Liver (tissue), 10 donors: ENCODE measurements at places on chromosomes 1 and 21. TPM values are rescaled to one million over a fixed set of nuclear protein-coding genes. Genes with fewer than 3 reads are reported as not detected.

Gene ERICH3
- total RNA-seq = 0.05 TPM

Gene AZIN2
- 2.6 TPM for total RNA-seq

Gene TMPRSS2
- 0.14 TPM for total RNA-seq

Gene AMPD1
- not detected for total RNA-seq

Gene SMIM1
- total RNA-seq = 82.9 TPM

Gene SPRR1B
- total RNA-seq = not detected

Gene KPRP
- total RNA-seq = not detected

Gene HTR6
- not detected for total RNA-seq

Gene GJB3
- total RNA-seq = 0.33 TPM

Gene FNBP1L
- total RNA-seq = 10.6 TPM

Gene RBM11
- 0.08 TPM for total RNA-seq

Gene CRNN
- not detected for total RNA-seq

Gene SELE
- 0.09 TPM for total RNA-seq

Gene MYBPH
- 0.09 TPM for total RNA-seq

Gene FCRLB
- 0.33 TPM for total RNA-seq

Gene CXADR
- 26.8 TPM for total RNA-seq

Gene ZYG11A
- 1.8 TPM for total RNA-seq

Gene LRRC8C
- 3.5 TPM for total RNA-seq

Gene SLC44A3
- total RNA-seq = 2.6 TPM

Gene FAM151A
- 25.1 TPM for total RNA-seq

Gene WDR77
- total RNA-seq = 12.7 TPM

Gene DNASE2B
- total RNA-seq = not detected

Gene RNASEL
- total RNA-seq = 3.3 TPM

Gene PGLYRP4
- not detected for total RNA-seq

Gene IVL
- total RNA-seq = not detected

Gene TTC39A
- total RNA-seq = 1.6 TPM

Gene USH2A
- 1.0 TPM for total RNA-seq

Gene GBP5
- total RNA-seq = 1.9 TPM

Gene USP16
- total RNA-seq = 21.8 TPM

Gene HENMT1
- total RNA-seq = 7.3 TPM

Gene KRTAP6-3
- total RNA-seq = not detected

Gene RGS7
- total RNA-seq = not detected

Gene LCE3D
- not detected for total RNA-seq

Gene SLC37A1
- 6.1 TPM for total RNA-seq
